Panc1 (cell line): ENCODE measurements at places on chromosomes 3 and 15. TPM values are rescaled to one million over a fixed set of nuclear protein-coding genes. Genes with fewer than 3 reads are reported as not detected.

GRCh38 chr3:5448246-5448645 is 260.7 kb downstream of the EDEM1 start:
- DNase-seq: no peak

GRCh38 chr3:128663151-128663550 is 12.5 kb upstream of the RPN1 start:
- DNase-seq: no peak

The TIGIT gene
- not detected for total RNA-seq

- DNase-seq: no peak
These were observed 3.4 kb upstream of the ATP2B2 start for GRCh38 chr3:10508619-10509260.

DNA sequence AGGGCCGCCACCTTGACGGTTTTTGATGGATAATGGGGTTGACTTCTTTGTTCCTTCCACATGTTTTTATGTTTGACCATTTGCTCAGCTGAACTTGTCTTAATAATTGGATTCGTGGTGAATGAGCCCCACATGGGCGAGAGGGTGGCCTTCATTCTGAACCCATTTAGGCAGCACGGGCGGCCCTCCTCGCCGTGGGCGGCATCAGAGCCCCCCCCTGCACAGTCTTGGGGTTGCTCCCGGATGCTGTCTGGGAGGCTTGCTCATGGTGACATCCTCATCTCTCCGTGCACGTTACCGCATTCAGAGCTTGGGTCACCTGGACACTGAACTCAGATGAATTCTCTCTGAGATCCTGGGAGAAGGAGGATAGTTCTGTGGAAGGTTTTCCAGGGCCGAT is 172.3 kb upstream of the OSBPL11 start:
- no peak for DNase-seq

DNA sequence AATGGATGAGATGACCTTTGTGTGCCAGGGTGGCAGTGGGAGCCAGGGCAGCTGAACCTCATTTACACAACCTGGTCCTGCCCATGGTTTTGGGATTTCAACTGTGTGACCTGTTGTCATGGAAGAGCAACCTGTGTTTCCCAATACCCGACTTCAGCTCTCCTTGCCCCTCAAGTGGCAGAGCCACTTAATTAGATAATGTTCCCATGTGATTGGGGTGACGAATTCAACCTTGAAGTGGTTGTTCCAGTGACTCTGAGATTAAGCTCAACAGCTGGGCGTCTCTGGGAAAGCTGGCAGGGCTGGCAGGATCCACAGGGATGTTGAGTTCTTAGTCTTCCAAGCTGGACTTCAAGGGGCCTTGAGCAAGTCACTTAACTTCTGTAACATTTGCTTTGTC is 71.0 kb downstream of the THSD4 start:
- no peak for DNase-seq

The MASP1 gene
- total RNA-seq: not detected

DNA sequence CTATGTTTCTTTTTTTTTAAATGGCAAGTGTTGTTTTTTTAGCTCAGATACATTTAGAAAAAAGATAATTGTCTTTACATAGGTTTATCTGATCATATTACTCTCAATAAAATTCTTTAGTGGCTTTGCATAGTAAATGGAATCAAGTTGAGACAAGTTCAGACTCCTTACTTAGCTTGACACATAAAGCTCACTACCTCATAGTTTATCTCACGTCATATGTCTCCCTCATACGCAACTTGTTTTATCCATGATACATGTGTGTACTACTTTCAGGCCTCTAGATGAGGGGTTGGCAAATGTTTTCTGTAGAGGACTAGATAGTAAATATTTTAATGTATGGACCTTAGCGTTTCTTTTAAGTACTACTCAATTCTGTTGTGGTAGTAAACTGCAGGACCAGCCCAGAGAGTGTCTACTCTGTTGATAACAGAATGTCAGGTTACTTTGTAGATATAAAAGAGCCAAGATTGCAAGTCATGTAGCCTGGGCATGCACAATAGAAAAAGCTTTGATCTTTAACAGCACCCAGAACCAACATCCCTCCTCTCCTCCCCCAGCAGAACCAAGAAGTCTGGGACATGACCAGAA is 28.2 kb upstream of the MGA start:
- no peak for DNase-seq

The NR1I2 gene
- total RNA-seq: not detected

The C3orf49 gene
- not detected for total RNA-seq
